ENCODE measurements at places on chromosomes 6 and 20.

- no peak for DNase-seq
Observed at GRCh38 chr6:44999066-44999465, 329.1 kb upstream of the RUNX2 start.

- DNase-seq: no peak
Observed at GRCh38 chr6:47349931-47350330, 40.2 kb upstream of the TNFRSF21 start.

GRCh38 chr6:169851641-169852503, 100.5 kb downstream of the ERMARD start:
- no peak for DNase-seq

DNA sequence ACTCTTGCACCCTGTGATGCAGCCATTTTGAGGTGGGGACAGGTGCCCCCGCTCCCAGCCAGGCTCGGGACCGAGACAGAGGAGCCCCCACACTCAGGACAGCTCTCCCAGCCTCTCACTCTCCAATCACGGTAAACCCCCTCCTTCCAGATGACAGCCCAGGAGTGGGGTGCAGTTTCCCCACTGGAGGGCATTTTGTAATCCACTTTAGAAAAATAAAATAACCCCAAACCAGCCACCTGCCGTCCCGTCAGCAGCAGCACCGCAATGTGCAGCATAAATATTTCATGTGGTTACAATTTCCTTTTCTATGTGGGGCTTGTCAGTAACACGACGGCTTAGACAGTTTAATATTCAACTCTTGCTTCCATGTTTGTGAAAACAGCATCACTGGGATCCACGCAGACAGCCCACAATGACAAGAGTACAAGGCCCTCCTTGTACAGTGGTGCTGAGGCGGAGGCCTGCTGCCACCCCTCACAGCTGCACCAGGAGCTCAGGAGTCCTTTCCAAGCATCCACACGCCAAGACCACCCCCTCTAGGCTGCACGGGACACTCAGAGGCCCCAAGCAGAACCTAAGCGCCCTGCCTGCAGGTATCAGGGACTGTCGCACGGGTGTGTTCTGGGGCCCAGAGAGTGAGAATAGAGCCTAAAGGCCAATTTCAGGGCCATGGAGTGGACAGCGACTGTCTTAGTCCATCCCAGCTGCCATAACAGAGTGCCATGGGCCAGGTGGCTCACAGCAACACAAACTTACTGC, 116.7 kb downstream of the JPH2 start:
- no peak for DNase-seq

- no peak for DNase-seq
Observed at GRCh38 chr20:44730441-44730840, 15.2 kb upstream of the KCNK15 start.

DNA sequence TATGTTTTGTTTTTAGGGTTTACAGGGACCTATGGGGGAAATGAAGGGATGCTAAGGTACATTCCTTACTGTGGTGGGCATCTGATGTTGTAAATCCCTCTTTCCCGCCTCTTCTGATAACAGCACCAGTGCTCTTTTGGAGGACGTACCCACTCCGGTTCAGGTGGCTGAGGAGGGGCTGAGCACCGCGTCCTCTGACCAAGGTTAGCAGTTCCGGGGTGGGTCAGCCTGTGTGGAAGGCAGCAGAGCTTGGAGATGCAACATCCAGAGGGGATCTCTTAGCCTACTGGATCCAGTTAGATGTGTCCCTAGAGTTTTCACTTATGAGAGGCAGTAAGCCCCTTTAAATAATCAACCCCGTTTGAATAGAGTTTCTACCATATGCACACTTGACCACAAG, 135.3 kb upstream of the KCNG1 start:
- DNase-seq: no peak

GRCh38 chr6:15491255-15491985, 171.4 kb downstream of the DTNBP1 start:
- DNase-seq: no peak

- DNase-seq: no peak
Observed at GRCh38 chr6:26545627-26546026, 7.5 kb downstream of the HMGN4 start.

DNA sequence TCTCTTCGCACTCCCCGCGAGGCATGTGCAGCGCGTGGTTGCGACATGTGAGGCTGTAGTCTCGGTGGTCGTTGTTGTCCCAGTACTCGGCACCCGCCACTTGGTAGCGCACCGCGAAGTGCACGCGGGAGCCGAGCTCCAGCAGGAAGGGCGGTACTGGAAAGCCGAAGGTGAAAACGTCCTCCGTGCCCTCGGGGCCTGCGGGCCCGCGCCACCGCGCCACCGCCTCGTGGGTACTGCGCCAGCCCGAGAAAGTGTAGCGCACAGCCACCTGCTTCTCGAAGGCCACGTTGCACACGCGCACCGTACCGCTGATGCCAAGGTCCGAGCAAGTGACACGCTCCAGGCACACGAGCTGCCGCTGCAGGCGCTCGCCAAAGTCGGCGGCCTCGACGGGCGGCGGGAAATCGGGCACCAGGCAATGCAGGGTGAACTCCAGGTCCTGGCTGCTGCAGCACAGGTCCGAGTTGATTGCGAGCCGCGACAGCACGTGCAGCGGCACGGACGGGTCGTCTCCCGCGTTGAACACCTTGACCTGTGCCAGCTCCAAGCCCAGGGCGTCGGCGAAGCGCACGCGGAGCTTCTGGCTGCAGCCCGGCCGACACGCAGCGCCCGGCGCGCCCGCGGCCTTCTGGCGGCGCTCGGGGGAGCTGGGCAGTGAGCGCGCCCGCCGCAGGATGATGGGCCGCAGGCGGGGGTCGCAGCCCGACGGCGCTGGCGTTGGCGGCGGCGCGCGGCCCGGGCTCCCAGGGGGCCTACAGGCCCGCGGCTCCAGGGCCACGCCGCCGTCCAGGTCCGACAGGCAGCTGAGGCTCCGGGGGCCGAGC, 840 bp downstream of the PPP1R3D start:
- DNase-seq: peak; percentile 32

GRCh38 chr6:12381587-12381986, 91.4 kb downstream of the EDN1 start:
- DNase-seq: no peak

DNA sequence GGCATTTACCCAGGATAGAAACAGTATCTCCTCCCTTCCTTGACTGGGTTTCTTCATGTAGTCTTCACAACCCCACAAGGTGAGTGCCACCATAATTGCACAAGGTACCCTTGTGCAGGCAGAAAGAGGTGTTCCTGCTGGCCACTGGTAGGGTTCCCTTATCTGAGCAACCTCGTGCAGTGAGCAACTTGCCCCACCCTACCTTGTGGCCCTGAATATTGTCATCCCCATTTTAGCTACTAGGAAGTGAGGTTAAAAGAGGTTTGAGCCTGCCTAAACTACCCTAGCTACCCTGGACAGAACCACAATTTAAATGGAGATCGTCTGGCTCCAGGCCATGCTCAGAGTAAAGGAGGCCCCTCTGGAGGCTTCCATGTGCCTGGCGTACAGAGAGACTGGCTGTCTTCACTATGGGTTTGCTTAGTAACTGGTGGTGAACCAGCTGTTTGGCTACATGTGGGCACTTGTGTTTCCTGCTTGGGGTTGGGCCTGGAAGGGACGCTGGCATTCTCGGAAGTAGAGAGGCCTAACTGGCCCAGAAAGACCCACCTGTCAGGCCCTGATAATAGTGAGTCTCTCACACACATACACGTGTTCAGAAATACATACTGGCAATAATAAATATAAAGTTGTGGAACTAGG, 148.8 kb downstream of the LRFN2 start:
- no peak for DNase-seq

GRCh38 chr6:151286214-151286613, 46.4 kb downstream of the AKAP12 start:
- no peak for DNase-seq

- no peak for DNase-seq
Observed at GRCh38 chr6:136975089-136975715, 53.1 kb downstream of the SLC35D3 start.

DNA sequence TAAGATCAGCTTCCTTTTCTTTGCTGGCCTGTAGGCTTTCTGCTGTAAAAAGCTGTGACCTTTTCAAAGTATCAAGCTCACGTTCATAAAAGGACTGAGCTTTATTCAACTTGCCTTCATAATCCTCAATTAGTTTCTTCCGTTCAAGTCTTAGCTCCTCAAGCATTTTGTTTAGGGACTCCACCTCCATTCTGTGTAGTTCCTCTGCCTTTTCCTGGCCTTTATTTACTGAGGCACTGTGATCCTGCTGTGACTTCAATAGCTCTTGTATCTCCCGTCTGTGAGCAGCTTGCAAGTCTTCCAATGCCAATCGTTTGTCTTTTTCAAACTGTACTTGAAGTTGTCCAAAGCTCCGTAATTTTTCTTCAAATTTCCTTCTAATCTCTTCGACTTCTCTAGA, 54.4 kb downstream of the FAM184A start:
- DNase-seq: no peak

GRCh38 chr6:20769631-20770030, 235.4 kb downstream of the CDKAL1 start:
- DNase-seq: no peak

GRCh38 chr6:137867685-137868509, 838 bp downstream of the TNFAIP3 start:
- DNase-seq: peak; percentile 61

GRCh38 chr6:166660157-166660688, 33.2 kb upstream of the RPS6KA2 start:
- DNase-seq: no peak

DNA sequence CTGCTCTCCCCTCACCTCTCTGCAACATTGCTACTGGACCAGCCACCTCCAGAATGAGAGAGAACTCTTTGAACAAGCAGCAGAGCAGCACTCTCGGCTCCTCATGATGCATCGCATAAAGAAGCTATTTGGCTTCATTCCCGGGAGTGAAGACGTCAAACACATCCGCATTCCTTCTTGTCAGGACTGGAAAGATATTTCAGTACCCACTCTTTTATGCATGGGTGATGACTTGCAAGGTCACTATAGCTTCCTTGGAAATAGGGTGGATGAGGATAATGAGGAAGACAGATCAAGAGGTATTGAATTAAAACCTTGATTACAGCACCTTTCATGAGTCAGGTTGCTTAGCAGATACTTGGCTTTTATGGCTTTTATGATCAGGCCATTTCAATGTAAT, 4.3 kb downstream of the CALHM4 start:
- no peak for DNase-seq

DNA sequence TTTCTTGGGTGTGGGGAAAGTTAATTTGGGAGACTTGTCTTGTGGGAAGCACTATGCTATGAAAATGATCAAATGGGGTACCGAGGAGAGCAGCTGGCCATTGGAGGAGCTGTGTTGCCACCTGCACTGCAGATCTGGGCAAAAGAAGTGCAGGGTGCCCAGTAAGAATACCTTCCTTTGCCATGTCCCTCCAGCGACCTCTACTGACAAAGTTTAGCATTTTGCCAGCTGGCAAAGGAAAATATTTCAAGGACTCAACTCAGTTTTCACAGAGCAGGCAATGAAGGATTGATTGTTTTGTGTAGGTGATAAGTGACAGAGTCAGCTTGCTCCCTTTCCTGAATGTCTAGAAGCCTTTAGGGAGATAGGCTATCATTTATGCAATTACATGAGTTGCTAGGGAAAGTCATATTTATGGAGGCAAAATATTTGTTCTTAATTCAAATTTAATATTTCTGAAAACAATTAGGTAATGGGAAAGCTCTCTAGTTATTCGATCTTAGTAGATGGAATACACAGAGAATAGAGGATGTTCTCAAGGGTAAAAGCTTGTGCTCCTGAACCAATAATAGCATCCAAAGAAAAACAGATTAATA, 118.4 kb downstream of the FARS2 start:
- DNase-seq: peak; percentile 8

- DNase-seq: no peak
Observed at GRCh38 chr6:146304181-146304580, 239.5 kb upstream of the RAB32 start.

DNA sequence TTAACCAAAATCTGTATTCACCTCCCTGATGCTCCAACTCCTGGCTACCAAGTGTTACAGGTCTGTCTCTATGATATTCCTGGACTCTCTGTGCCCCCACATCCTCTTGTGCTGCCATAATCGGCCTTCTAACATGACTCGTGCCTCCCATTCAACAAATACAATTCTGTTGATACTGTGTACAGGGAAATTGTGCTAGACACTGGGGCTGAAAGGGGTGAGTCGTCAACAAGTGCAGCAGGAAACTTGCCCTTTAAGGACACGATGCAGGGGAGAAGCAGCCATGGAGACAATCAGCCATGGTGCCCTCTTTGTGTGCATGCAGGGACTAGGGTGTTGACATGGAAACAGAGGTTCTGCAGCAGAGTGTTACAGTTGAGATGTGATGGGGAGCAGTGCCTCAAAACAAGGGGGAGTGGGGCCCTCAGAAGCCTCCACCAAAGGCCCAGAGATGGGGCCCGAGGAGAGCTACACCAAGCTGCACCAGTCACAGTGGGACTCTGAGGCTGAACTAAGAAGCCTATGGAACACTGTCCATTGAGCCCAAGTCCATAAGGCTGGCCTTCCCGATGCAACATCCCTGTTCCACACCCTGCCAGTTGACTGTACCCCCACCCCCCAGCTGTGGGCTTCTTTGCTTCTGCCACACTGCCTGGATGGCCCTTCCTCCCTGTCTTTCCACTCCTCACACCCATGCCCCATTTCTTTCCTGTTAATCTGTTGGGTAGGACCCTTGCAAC, 3.1 kb downstream of the PCED1A start:
- no peak for DNase-seq

DNA sequence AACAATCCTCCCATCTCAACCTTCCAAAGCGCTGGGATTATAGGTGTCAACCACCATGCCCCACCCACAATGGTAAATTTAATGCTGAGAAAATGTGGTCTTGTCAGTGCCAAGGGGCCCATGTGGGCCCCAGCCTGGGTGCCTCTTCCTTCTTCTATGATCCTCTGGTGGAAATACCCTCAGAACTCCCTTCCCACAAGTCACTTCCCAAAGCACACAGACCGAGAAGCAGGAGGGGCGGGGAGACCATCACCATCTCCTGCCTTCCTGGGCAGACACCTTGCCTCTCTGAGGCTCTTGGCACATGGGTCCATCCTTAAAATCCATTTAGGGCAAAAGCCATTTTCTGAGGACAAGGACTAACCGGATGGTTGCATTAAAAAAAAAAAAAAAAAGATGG, 59.0 kb downstream of the NOL4L start:
- DNase-seq: no peak

DNA sequence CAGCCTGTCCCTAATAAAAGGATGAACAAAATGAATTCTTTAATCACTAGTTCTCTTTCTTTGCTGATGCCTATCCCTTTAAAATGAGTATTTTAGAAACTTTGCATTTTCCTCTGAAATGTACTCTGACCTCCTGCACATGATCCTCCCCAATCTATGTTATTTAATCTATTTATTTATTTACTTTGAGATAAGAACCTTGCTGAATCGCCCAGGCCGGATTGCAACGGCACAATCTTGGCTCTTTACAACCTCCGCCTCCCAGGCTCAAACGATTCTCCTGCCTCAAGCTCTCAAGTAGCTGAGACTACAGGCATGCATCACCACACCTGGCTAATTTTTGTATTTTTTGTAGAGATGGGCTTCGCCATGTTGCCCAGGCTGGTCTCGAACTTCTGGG, 27.9 kb downstream of the ADTRP start:
- no peak for DNase-seq

DNA sequence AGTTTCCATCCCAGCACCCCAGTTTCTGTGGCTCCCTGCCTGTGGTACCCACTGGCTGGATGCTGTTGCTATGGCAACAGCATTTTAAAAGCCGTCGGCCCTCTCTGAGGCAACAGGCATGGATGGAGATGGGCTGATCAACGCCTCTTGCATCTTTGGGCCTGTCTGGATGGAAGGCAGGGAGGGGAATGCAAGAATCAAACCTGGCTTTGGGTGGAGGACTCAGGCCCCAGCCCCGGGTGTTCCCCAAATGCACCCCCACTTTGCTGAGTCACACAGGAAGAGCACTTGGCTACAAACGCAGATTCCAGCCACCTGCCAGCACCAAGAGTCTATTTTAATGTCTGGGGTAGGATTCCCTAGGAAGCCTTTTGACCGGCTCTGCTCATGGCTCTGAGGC, 45.7 kb upstream of the TGM2 start:
- DNase-seq: no peak

Measured in GM06990 (cell line).